ENCODE measurements at places on chromosomes 2 and 18.

GRCh38 chr2:53751728-53752127, 15.9 kb upstream of the CHAC2 start:
- DNase-seq = no peak

- DNase-seq = no peak
Observed at GRCh38 chr2:45962177-45962921, 310.9 kb downstream of the PRKCE start.

GRCh38 chr2:229445019-229445418, 173.9 kb upstream of the PID1 start:
- DNase-seq = no peak

- DNase-seq = no peak
Observed at GRCh38 chr2:52414561-52415295, 1352.9 kb upstream of the CHAC2 start.

- DNase-seq = no peak
Observed at GRCh38 chr2:62407401-62407800, 98.6 kb downstream of the TMEM17 start.

- DNase-seq = no peak
Observed at GRCh38 chr2:99348173-99348572, 11.0 kb downstream of the EIF5B start.

GRCh38 chr2:83808878-83809277, 650.2 kb downstream of the SUCLG1 start:
- DNase-seq = no peak

GRCh38 chr2:111930875-111931274, 32.5 kb downstream of the MERTK start:
- no peak for DNase-seq

GRCh38 chr2:162029287-162029901, 44.6 kb downstream of the DPP4 start:
- no peak for DNase-seq

DNA sequence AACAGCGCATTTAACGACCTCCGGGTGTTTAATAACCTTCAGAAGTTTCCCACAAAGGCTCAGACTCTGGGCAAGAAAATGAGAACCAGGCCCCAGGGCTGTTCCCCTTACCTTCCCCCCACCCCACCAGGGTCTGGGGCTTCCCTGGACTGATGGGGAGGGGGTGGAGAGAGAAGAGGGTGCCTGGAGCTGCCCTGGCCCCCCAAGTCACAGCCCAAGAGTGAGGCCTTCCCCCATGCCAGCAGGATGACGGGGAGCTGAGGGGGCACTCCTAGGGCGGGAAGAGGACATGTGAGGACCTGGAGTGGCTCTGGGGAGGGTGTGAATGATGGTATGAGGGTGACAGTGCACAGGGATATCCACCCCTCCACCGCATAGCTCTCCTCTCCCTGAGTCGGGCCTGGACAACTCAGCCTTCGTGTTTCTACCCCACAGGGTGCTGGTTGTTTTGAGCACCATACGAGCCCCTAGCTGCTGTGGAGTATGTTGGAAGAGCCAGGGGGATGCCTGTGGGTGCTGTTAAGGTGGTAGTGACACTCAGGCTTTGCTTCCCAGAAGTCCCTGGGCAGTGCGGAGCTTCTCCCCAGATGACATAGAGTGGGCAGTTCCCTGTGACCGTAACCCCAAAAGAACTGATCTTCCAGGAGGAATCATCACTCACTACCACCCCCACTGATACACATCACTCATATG, 3.9 kb downstream of the PKDCC start:
- no peak for DNase-seq

DNA sequence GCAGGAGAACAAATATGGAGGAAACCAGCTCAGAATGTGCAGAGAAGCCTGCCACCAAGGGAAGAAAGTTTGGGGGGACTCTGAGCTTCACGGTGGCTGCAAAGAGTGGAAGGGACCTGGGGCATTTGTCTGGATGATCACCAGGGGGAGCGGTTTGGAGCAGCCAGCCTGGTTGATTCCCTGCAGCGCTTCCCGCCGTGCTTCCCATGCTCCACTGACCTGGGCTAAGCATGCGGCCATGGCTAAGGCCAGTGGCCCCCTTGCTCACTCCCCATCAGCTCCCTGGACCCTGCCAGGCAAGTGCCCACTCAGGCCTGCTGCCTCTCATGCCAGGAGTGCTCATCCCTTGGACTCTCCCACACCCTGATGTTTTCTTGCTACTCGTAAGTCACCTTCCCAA, 27.0 kb downstream of the NTSR2 start:
- no peak for DNase-seq
